ENCODE measurements at places on chromosomes 2 and 18.

DNA sequence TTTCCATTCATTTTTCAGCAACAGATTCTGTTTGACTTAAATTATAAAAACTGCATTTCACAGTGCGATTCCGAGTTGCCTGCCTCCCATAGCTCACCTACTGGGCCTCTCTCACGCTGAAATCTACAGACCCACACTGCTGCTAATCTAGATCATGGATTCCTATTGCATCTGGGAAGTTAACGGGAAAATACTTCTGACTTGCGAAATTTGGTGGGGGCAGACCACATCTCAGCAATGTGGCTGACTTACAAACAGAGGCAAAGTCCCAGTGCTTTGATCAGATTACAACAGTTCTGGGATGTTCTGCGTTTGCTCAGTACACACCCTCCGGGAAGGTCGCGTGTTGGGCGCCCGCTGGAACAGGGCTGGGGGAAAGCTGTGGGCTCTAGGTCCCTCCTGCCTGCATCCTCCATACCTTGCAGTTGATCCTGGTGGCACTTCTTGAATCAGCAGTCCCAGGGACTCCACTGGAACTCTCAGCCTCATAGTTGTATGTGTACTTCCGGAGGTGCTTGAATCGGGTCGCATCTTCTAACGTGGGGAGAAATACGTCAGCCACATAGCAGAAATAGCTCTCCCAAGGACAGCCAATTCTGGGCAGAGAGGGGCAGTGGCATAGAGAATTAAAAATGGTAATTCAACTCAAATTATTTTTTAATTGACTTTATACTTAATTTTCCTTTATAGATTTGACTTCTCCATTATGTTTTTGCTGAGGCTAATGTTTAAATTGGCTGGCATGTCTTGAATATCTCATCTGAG lies 1.7 kb downstream of the APOB start:
- DNase-seq = no peak

GRCh38 chr2:236977063-236977851 lies 108.4 kb upstream of the COPS8 start:
- no peak for DNase-seq

DNA sequence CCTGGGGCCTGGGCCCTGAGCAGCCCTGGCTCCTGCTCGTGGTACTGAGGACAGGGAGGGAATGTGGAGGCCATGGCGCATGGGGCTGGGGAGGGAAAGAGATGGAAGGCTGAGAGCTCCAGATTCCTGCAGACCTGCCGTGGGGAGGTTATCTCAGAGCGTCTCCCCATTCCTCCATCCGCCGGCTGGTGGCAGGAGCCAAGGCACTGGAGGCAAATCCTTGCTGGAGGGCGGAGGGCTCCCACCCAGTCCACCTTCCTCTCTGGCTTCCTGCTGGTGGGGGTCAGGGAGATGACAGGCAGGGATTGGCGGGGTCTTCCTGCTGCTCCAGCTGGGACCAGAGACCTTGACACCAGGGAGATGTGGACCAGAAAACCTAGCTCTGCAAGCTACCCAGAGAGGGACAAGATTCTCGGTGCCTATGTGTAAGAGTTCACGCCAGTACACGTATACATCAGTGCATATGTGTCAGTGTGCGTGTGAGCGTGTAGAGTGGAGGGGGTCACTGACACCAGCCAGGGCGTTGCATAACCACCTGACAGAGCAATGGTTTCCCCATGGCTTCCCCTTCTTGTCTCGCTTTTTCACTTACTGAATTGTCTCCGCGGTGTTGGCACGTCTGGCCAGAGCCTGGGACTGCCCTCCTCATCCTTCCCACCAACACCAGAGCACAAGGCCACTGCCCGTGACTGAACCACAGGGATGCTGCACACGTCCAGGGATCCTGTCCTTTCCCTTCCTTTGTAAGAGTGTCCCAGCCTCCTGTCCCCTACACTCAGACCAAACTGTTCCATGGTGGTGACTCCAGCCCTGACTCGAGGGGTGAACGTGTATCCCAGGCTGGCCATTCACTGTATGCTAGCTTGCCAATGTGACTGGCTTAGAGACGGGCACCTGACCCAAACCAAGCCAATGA lies 15.8 kb upstream of the SEMA4C start:
- no peak for DNase-seq

- no peak for DNase-seq
Measured at GRCh38 chr18:45019469-45019868, 338.8 kb downstream of the SETBP1 start.

GRCh38 chr2:158457092-158457825 lies 507 bp downstream of the PKP4 start:
- DNase-seq = peak; percentile 67

GRCh38 chr18:41966943-41967342 lies 11.9 kb downstream of the PIK3C3 start:
- no peak for DNase-seq

GRCh38 chr18:47519706-47520105 lies 268.2 kb upstream of the SKOR2 start:
- DNase-seq = no peak

- DNase-seq = no peak
Measured at GRCh38 chr2:25285265-25286024, 56.3 kb downstream of the DNMT3A start.

DNA sequence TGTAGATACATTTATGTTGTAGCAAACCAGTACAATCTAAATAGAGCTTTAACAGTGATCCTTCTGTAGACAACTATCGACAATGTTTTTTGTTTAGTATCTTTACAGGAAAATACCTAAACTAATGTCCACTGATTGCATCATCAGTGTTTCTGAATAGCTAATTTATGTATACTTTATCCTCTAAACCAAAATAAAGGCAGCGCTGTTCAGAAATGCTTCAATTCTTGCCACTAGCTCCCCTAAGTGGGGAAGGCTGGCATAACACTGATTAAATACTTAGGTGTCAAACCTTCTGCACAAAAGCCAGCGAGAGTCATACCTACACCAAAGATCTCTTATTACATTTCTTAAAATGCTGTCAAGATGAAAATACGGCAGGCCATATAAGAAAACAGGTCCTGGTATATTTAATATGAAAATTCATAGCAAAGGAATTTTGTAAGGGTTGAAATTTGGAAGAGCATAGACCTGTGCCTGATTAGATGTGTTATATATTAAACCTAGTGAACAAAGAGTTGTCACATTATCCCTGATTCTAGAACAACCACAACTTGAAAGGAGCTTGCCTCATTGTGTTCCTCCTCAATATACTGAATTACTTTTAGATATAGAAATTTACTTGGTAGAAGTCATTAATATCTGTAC lies 1693.4 kb upstream of the SLC39A10 start:
- peak; percentile 5 for DNase-seq

DNA sequence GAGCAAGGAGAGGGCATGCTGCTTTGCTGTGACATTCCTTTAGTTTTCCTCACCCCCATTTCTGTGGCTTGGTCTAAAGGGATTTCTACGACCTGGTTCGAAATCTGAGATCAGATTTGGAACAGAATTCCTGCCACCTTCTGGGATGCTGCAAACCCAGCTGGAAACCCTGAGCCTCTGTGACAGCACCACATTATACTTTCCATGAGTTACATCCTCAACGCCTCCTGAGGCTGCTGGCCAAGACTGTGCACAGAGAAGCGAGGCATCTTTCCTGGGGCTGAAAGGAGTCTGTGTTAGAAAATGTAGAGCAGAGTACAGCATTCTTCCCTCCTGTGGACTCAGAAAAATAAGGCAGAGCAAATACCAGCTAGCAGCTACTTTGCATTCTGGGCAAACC lies 138.1 kb upstream of the CHAC2 start:
- DNase-seq = no peak

DNA sequence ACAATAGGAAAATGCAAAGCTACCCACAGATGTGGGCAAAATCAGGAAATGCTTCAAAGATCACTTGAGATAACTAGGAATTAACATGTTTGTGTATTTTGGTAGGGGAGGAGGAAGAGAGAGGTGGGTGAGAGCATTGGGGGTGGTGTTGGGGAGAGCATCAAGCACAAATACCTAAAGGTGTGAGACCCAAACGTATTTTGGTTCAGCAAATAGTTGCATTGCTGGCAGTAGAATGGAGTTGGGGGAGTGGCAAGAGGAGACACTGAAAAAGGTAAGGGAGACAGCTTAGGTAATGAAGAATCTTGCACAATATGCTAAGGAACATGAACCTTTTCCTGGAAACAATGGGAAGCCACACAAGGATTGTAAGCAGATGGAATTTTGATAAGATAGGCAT lies 1.5 kb upstream of the PELI1 start:
- no peak for DNase-seq

DNA sequence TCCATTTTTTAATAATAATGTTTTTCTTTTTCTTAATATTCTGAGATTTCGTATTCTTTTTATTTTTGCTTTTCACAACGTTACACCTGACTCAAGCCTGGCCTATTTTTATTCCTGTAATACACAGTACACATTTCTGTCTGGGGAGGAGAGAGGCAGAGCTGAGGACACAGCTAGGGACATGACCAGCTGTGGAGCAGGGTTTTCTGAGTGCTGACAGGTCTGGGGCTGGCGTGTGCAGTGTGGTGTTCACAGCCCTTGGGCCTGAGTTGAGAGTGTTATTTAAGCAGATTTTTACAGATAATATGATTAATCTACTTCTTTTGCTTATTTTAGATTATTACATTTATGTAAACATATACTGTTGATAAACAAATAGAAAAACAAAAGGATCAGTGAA lies 55.9 kb downstream of the ZAP70 start:
- no peak for DNase-seq

- no peak for DNase-seq
Measured at GRCh38 chr18:48152549-48152948, 222.1 kb upstream of the SMAD2 start.

- no peak for DNase-seq
Measured at GRCh38 chr2:120511536-120511935, 165.6 kb downstream of the INHBB start.

DNA sequence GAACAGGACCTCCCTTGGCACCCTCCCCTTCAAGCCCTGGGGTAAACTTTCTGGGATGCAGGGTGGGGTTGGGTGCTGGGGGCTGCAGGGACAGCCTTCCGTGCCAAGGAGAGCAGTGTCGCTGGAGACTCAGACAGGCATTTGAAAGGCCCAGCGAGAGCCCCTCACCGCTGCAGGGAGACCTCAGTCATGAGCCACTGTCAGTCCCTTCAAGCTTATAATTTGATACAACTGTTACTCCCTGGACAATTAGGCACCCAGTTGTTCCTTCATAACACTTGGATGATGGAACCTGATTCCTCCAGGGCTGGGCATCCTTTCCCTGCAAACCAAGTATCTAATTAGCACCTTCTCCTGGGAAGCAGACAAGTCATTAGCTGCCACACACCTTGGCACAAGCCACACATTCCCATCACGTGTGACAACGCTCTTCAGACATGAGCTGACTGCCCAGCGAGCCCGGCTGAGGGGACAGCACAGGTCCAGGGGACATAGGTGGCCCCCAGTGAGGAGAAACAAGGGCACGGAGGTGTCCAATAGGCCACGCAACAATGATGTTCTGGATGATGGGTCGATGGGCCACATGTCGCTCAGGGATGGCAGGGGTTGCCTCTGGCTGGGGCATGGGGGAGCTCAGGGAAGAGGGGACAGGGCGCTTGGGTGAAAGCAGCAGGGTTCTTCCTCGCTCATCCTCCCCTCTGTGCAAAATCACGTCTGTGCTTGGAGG lies 59.6 kb downstream of the KCNF1 start:
- no peak for DNase-seq

DNA sequence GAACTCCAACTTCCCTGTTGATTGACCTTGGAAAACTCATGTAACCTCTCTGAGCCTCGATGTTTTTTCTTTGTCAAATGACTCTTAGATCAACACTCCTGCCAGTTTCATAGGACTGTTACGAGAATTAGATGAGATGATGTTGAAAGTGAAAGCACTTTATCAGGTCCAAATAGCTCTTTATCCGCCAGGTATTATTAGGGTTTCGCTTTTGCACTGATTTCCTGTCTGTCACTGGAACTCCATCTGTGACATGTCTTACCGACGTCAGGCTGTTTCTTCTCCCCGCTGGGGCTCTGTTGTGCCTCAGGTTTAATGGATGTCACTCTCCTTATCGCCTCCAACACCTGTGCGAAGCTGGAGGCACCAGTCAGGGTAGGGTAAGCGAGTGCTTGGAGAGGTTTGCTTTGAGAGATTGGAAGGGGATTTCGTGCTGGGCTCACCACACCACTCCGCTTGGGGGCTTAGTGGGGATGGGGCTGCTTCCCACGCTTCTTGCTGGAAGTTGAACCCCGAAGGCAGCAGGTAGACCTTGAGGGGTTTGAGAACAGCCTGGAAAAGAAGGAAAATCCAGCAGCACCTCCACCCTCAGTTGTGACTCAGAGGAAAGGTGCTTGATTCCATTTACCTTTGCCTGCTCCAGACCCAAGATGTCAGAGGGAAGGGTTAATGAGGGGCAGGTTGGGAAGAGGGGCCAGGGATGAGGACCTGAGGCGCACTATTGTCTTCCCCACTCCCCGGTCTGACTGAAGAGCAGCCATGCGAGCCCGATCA lies 4.3 kb downstream of the GAD1 start:
- DNase-seq = no peak

- peak; percentile 75 for DNase-seq
Measured at GRCh38 chr2:27890924-27891672, 569 bp downstream of the BABAM2 start.

- no peak for DNase-seq
Measured at GRCh38 chr2:20648831-20649230, 2.1 kb downstream of the HS1BP3 start.

DNA sequence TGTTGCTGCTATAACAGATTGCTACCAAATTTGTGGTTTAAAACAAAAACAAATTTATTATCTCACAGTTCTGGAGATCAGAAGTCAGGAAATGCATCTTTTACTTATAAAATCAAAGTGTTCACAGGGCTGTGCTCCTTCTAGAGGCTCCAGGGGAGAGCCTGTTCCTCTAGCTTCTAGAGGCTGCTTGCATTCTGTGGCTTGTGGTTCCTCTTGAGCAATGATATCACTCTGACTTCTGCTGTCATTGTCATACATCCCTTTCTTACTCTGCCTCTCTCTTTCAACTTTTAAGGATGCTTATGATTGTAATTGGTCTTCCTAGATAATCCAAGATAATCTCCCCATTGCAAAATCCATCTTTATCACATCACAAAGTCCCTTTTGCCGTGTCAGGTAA lies 6.1 kb upstream of the DCC start:
- no peak for DNase-seq

DNA sequence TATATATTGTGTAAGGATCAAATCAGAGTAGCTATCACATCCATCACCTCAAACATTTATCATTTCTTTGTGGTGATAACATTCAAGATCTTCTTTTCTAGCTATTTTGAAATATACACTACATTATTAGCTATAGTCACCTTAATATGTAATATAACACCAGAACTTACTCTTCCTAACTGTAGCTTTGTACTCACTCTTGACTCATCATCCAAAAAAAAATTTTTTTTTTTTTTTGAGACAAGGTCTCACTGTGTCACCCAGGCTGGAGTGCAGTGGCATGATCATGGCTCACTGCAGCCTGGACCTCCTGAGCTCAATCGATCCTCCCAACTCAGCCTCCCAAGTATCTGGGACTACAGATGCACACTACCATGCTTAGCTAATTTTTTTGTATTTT lies 153.3 kb downstream of the EML6 start:
- DNase-seq = no peak

DNA sequence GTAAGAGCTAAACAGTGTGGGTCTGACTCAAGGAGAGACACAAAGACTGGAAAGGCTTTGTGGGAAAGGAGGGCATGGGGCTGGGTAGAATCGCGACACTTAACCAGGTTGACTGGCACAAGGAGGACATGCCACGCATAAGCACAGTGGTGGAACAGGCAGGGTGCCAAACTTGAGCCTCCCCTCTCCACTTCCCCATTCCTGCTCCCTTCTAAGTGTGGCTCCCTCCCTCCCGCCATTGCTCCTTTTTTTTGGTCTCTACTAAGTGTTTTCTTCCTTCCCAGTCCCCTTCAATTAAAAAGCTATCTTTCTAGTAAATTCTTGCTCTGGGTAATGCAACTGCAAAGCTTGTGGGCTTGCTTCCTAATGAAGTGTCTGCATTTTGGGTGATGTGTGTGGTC lies 40.3 kb upstream of the ZFP36L2 start:
- DNase-seq = no peak

Measured in AG20443 (cell line).